ENCODE measurements at places on chromosomes 6 and 20. TPM values are rescaled to one million over a fixed set of nuclear protein-coding genes. Genes with fewer than 3 reads are reported as not detected.

Gene CST7
- 2.0 TPM for polyA plus RNA-seq

Gene MED20
- 36.1 TPM for polyA plus RNA-seq

Gene ANKEF1
- 5.1 TPM for polyA plus RNA-seq

Gene TSPO2
- not detected for polyA plus RNA-seq

Gene RAD21L1
- polyA plus RNA-seq, result not detected

Gene DEFB121
- polyA plus RNA-seq, result not detected

Gene CAGE1
- not detected for polyA plus RNA-seq

Gene BMP5
- polyA plus RNA-seq, result not detected

Gene FBXO5
- polyA plus RNA-seq, result 16.7 TPM

Gene THBS2
- 12.9 TPM for polyA plus RNA-seq

Gene PERP
- polyA plus RNA-seq, result 57.7 TPM

Gene OTOR
- not detected for polyA plus RNA-seq

Gene IGF2R
- 29.2 TPM for polyA plus RNA-seq

Gene PLAGL1
- 0.58 TPM for polyA plus RNA-seq

Gene SLC35F1
- polyA plus RNA-seq, result 16.3 TPM

Gene GDAP1L1
- polyA plus RNA-seq, result 137 TPM

Gene WASF1
- 66.0 TPM for polyA plus RNA-seq

Measured in brain (organoid and tissue), 16 donors.